ENCODE measurements at places on chromosomes 3 and 15. TPM values are rescaled to one million over a fixed set of nuclear protein-coding genes. Genes with fewer than 3 reads are reported as not detected.

CHL1 gene
- total RNA-seq: 274 TPM

RYR3 gene
- 68.3 TPM for total RNA-seq

CCRL2 gene
- 0.82 TPM for total RNA-seq

XCR1 gene
- not detected for total RNA-seq

GATM gene
- total RNA-seq: 144 TPM

All from dorsolateral prefrontal cortex (tissue), 122 donors.